ENCODE measurements at places on chromosomes 3 and 15. TPM values are rescaled to one million over a fixed set of nuclear protein-coding genes. Genes with fewer than 3 reads are reported as not detected.

SI gene
- total RNA-seq = not detected

FEZF2 gene
- total RNA-seq = not detected

HIGD2B gene
- total RNA-seq = 0.24 TPM

PPM1L gene
- 22.8 TPM for total RNA-seq
